ENCODE measurements at places on chromosomes 12 and 14.

GRCh38 chr14:68539241-68539737 is 253.6 kb downstream of the ZFP36L1 start:
- no peak for DNase-seq

DNA sequence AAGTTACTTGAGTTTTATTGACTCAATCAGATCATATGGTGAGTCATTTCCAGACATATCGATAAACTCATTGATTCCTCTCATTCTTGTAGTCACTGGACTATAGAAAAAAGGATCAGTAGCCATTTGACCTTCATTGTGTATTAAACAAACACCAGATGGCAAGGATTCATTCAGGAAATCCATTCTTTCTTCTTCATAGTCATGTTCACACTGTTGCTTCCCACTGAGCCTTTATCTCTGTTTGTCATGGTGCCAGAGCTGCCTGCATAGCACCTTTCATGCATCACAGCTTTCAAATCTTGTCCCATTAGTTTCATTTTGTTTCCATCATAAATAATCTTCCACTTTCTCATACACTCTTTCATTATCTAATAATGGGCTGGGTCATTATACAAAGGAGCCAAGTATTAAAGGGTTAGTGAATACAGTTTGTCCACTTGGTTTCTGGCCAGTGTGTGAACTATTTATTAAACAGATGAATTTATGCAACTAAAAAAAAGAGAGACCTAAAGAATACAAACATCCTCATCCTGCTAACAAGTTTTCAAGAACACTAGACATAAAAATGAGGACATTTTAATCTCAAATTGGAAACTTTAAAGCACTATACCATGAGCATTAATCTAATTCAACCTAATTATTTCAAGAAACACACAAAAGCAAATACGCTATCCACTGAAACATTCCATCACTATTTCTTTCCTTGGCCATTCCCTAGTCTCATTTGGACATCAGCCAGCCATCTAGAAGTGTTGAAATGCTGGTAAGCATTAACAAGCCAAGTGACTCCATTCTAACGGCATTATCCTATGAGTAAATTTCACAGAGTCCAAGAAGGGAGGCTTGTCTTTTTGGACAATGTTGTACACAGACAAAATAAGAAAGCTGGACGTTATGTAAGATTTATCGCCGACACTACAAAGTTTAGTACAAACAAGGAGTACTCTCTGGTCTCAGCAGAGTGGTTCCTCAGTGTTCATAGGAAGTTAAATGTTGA is 476.5 kb downstream of the FOXG1 start:
- peak; percentile 15 for DNase-seq

DNA sequence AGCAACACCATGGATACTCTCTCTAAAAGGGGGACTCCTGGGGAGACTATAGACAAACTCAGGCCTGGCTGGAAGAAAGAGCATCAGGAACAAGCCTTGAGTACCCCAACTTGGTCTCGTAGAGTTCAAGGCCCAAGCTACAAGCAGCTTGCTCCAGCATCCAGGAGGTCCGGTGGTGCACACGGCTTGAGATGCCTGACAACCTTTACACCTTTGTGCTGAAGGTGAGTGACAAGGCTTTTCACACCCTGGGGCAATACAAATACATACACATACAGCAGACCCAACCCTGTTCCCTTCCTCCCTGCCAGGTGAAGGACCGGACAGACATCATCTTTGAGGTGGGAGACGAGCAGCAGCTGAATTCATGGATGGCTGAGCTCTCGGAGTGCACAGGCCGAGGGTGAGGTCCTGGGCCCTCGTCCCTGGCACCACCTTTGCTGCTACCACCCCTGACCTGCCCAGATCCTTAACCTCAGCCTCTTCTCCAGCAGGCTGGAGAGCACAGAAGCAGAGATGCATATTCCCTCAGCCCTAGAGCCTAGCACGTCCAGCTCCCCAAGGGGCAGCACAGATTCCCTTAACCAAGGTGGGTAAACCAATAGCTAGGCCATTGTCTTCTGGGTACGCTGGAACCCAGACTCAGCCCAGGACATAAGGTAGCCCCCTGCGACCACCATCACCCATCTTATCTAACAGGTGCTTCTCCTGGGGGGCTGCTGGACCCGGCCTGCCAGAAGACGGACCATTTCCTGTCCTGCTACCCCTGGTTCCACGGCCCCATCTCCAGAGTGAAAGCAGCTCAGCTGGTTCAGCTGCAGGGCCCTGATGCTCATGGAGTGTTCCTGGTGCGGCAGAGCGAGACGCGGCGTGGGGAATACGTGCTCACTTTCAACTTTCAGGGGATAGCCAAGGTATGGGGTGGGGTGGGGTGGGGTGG is 41.2 kb downstream of the SH2B3 start:
- no peak for DNase-seq

DNA sequence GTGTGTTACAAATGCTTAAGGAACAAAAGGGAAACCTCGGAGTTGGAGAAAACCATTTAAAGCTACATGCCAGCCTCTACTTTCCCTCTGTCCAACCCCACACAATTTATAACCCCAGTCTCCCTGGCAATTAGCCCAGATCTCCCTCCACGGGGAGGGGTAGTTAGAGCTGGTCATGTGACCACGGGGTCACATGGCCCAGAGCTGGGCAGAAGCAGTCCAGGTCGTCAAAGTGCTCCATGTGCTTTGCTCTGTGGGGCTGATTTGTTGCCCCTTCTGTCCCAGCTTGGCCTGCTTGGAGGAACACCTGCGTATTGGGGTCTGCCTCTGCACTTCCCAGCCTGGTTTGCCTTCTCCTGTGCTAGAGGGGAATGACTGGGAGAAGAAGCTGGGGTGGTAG is 219.1 kb downstream of the RBM19 start:
- no peak for DNase-seq

DNA sequence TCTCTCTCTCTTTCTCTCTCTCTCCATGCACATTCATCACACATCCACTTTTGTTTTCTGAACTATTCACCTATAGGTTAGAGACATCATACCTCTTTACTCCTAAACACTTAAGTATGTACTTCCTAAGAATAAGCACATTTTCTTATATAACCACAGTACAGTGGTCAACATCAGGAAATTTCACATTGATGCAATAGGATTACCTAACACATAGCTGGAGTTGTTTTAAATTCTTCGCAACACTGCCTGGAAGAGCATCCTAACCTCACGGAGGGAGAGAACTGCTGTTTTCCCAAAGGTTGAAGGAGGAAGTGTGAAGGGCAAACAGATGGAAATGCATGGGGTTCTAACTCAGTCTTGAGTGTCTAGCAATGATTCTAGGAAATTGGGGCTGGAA is 159.2 kb downstream of the SYT1 start:
- DNase-seq, result no peak

DNA sequence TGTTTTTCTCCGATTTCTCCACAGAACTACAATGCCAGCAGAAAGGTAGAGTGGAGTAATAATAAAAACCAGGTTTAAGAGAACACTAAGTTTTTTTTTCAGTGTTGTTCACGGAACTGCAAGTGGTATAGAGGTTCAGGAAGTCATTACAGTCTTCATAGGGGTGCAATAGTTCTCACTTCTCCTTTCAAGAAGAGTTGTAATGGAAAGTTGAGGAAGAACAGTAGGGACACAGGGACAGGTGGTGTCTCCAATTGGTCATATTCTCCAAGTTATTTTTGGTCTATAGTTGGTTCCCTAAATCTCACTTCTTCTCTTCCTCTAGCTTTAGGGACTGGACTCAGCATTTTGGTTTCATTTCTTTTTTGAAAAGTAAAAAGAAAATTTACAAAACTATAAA is 894.0 kb downstream of the NRXN3 start:
- DNase-seq, result no peak

DNA sequence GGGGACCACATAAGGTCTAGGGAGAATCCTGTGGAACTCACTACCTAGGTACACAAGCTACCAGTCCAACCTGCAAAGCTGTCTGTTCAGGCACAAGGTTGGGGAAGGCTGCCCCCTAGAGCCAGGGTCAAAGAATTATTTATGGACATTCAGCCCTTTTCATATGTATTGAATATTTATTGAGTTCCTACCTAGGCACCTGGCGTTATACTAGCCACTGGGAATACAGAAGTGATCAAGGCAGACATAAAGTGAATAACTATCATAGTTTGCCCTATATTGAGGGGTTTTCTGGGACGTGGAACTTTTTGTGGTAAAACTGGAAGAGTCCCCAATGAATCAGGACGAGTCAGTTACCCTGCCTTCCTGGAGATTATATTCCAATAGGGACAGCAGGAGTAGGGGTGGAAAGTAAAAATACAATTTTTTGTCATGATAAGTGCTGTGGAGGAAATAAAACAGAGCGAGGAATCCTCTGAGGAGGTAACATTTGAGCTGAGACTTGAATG is 5.8 kb upstream of the SLC48A1 start:
- DNase-seq, result peak; percentile 40

DNA sequence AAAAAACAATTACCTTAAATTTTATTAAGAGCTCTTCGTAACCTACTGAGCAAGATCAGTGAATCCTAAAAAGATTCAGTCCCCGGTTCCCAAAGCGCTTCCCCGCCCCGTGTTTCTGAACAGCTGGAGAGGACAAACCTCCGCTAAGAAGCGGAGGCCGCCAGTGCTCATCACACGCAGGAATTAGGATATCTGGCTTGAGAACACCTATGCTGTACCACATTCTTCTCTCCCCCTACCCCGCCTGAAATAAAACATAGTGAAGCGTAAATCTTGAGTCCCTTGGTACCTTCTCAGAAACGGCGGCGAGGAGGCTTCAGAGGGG is 774 bp upstream of the WDR20 start:
- peak; percentile 70 for DNase-seq

DNA sequence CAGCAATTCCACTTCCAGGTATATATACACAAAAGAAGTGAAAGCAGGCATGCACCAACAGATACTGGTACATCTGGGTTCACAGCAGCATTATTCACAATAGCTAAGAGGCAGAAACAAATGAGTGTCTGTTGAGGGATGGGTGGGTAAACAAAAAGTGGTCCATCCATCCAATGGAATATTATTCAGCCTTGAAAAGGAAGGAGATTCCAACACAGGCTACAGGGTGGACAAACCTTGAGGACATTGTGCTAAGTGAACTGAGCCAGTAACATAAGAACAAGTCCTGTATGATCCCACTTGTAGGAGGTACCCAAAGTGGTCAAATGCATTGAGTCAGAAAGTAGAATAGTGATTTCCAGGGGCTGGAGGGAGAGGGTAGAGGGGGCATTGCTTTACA is 27.6 kb upstream of the BEGAIN start:
- no peak for DNase-seq

- DNase-seq, result no peak
Measured at GRCh38 chr14:52020161-52020714, 30.9 kb downstream of the RTRAF start.

- no peak for DNase-seq
Measured at GRCh38 chr12:99005601-99006000, 360.5 kb downstream of the APAF1 start.

GRCh38 chr14:60655119-60655897 is 6.0 kb upstream of the SIX1 start:
- DNase-seq, result no peak

- DNase-seq, result no peak
Measured at GRCh38 chr12:59643550-59643949, 47.7 kb downstream of the SLC16A7 start.

GRCh38 chr12:21172079-21172478 is 41.1 kb downstream of the SLCO1B1 start:
- DNase-seq, result no peak

DNA sequence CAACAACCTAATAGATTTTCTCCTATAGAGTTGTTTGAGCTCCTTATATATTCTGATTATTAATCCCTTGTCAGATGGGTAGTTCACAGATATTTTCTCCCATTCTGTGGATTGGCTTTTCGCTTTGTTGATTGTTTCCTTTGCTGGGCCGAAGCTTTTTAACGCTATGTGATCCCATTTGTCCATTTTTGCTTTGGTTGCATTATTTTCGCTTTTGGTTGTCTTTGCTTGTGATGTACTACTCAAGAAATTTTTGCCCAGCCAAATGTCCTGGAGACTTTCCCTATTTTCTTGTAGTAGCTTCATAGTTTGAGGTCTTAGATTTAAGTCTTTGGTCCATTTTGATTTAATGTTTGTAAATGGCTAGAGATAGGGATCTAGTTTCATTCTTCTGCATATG is 258.4 kb upstream of the FAR2 start:
- no peak for DNase-seq

DNA sequence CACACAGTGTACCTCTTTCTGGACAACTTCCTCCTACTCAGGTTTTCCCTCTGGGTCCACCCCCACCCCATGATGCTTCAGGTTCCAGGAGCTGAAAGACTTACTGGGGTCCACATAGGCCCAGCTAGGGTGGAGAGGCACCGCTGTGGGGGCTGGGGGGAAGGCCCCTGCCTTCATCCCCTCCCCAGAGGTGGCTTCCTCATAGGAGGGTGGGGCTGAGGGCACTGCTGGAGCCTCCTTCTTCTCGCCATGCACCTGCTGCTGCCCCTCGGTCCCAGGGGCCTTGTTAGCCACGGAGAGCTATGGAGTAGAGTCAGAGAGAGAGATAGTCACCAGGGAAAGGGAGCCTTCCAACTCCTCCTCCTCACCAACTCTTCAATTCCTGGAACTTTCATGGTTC is 2.7 kb downstream of the FAIM2 start:
- DNase-seq, result no peak

- no peak for DNase-seq
Measured at GRCh38 chr14:31038521-31039166, 12.5 kb upstream of the STRN3 start.

DNA sequence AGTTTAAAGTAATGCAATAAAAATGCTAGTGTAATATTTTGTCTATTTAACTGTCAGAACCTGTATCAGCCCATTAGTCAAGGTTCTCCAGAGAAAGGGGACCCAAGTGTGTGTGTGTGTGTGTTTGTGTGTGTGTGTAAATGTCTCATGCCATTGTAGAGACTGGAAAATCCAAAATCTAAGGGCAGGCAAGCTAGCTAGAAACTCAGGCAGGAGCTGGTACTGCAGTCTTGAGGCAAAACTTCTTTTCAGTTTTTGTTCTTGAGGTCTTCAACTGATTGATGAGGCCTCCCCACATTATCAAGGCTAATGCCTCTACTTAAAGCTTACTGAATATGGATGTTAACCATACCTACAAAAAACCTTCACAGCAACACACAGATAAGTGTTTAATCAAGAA is 126.7 kb downstream of the PRKD1 start:
- no peak for DNase-seq

GRCh38 chr12:54360717-54361456 is 3.4 kb downstream of the GPR84 start:
- peak; percentile 90 for DNase-seq

GRCh38 chr12:63918800-63919300 is 74.3 kb downstream of the SRGAP1 start:
- no peak for DNase-seq

DNA sequence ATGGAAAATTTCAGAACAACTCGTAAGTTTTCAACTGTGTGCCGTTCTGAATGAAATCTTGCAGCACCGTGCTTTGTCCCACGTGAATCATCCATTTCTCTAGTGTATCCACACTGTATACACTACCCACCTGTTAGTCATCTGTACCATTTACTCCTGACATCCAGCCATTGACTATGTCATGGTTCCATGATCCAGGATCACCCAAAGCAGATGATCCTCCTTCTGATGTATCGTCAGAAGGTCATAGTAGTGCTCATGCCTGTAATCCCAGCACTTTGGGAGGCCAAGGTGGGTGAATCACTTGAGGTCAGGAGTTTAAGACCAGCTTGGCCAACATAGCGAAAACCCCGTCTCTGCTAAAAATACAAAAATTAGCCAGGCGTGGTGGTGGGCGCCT is 122.9 kb downstream of the PPHLN1 start:
- no peak for DNase-seq

Data from NCI-H1694 (cell line).